ENCODE measurements at places on chromosomes 4 and X. TPM values are rescaled to one million over a fixed set of nuclear protein-coding genes. Genes with fewer than 3 reads are reported as not detected.

DNA sequence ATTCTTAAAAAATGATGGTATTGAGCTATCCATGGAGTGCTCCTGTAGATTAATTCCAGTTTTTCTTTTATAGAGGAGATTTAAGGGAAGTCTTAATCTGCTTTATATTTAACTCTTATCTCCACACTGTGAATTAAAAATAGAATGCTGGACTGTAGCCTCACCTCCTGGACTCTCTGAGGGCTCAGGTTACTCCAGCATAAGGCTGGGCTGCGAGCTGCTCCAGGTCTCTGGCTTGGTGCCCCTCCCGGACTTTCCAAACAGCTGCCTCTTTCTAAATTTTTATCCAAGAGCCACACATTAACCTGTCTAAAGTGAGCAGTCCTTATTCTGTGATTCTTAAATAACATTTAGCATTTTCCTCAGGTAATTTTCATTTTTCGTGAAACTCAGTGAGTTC lies 218.7 kb upstream of the JADE1 start:
- peak; percentile 86 for DNase-seq
- peaks cover 69% of the 10 kb centered on the region for H3K4me1 ChIP-seq
- H3K27ac ChIP-seq, result peak overlapping the region; percentile 86
- H3K4me3 ChIP-seq, result no peak overlapping the region
- no peaks in the 10 kb centered on the region for H3K36me3 ChIP-seq

GRCh38 chrX:19765628-19766027 lies 121.8 kb downstream of the SH3KBP1 start:
- H3K36me3 ChIP-seq, result no peaks in the 10 kb centered on the region
- H3K4me1 ChIP-seq, result no peaks in the 10 kb centered on the region
- H3K27me3 ChIP-seq, result no peaks in the 10 kb centered on the region

- no peak for DNase-seq
- H3K27me3 ChIP-seq, result no peaks in the 10 kb centered on the region
- H3K4me3 ChIP-seq, result no peak overlapping the region
- no peaks in the 10 kb centered on the region for H3K4me1 ChIP-seq
- H3K27ac ChIP-seq, result no peak overlapping the region
- H3K36me3 ChIP-seq, result no peaks in the 10 kb centered on the region
Measured at GRCh38 chr4:169398316-169398715, 127.6 kb upstream of the SH3RF1 start.

GRCh38 chr4:109022961-109023360 lies 260.1 kb upstream of the ETNPPL start:
- H3K27me3 ChIP-seq, result no peaks in the 10 kb centered on the region
- no peak overlapping the region for H3K27ac ChIP-seq
- H3K4me1 ChIP-seq, result no peaks in the 10 kb centered on the region
- no peak for DNase-seq
- no peak overlapping the region for H3K4me3 ChIP-seq
- no peaks in the 10 kb centered on the region for H3K36me3 ChIP-seq

DNA sequence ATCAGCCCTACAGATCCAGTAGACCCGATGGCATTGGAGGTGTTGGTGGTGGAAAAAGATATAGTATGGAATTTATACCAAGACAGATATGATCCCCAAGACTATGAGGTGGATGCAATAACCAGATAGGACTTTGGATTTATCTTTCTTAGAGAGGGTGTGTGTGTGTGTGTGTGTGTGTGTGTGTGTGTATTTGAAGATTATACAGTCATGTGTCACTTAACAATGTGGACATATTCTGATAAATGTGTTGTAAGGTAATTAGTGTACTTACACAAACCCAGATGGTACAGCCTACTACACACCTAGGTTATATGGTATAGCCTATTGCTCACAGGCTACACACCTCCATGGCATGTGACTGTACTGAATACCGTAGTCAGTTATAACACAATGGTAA lies 24.4 kb upstream of the TAB3 start:
- no peaks in the 10 kb centered on the region for H3K4me1 ChIP-seq
- no peak for DNase-seq
- H3K27ac ChIP-seq, result no peak overlapping the region
- no peaks in the 10 kb centered on the region for H3K27me3 ChIP-seq

DNA sequence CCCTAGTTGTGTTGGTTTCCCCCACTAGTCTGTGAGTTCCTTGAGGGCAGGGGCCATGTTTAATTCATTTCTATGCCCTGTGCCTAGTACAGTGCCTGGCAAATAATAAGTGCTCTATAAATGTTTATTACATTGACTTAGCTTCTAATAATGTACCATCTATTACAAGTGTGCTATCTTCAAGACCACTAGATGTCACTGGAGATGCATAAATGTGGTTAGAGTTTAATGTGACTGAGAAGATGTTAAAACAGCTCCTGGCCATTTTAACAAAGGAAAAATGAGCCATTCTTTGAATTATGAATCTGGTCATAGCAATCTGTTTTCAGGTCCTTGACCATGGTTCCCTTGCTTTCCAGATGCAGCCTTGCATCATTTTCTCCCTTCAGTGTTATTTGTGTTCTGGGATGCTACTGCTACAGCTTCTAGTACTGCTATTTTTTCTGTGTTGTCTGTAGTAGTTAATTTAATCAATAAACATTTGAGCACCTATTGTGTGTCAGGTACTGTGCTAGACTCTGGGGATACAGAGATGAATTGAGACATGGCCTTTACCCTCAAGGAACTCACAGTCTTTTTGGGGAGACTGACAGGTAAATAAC lies 43.2 kb downstream of the SLC9A6 start:
- no peaks in the 10 kb centered on the region for H3K27me3 ChIP-seq
- no peaks in the 10 kb centered on the region for H3K36me3 ChIP-seq
- H3K4me3 ChIP-seq, result no peak overlapping the region
- DNase-seq, result no peak

DNA sequence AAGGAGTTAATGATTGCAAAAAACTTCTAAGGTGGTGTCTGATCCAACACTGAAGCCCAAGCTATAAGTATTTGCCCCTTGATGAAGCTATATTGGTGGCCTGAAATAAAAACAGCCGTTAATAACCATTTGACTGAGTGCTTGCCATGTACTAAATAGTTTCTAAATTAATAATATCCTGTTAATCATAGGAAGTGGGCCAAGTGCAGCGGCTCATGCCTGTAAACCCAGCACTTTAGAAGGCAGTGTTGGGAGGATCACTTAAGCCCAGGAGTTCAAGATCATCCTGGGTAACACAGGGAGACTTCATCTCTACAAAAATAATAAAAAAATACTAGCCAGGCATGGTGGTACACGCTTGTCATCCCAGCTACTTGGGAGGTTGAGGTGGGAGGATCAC lies 8.3 kb downstream of the NDP start:
- H3K4me3 ChIP-seq, result no peak overlapping the region
- no peak overlapping the region for H3K27ac ChIP-seq
- no peaks in the 10 kb centered on the region for H3K27me3 ChIP-seq

- no peak overlapping the region for H3K4me3 ChIP-seq
- no peak for DNase-seq
- H3K27me3 ChIP-seq, result no peaks in the 10 kb centered on the region
- H3K4me1 ChIP-seq, result no peaks in the 10 kb centered on the region
- no peak overlapping the region for H3K27ac ChIP-seq
- H3K36me3 ChIP-seq, result no peaks in the 10 kb centered on the region
Measured at GRCh38 chr4:38734911-38735310, 47.9 kb downstream of the TLR10 start.

GRCh38 chr4:103307453-103308247 lies 109.5 kb upstream of the CENPE start:
- H3K36me3 ChIP-seq, result no peaks in the 10 kb centered on the region
- no peaks in the 10 kb centered on the region for H3K27me3 ChIP-seq
- DNase-seq, result no peak
- H3K27ac ChIP-seq, result no peak overlapping the region
- peaks cover 8% of the 10 kb centered on the region for H3K4me1 ChIP-seq

DNA sequence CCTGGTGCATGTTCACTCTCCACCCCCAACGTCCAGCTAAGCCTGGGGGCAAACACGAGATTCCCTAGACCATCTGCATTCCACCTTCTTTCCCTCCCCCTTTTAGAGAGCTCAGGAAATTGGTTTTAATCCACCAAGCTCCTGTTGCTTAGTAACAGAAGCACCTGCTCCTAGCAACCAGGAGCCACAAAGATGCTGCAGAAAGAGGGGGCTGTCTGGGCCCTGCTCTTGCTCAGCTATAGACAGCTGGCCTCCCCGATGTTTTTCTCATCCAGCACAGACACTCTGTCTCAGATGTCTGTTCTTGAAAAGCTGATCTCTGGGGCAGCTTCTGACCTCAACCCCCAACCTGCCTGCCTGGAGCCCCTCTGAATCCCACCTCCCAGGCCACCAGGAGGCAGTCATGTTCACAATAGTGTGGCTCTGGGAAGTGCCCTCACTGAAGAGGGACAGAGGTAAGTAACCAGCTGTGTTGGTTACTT lies 71.5 kb downstream of the SLC16A2 start:
- no peak overlapping the region for H3K4me3 ChIP-seq
- H3K27me3 ChIP-seq, result no peaks in the 10 kb centered on the region
- H3K27ac ChIP-seq, result no peak overlapping the region
- no peaks in the 10 kb centered on the region for H3K4me1 ChIP-seq
- no peaks in the 10 kb centered on the region for H3K36me3 ChIP-seq

DNA sequence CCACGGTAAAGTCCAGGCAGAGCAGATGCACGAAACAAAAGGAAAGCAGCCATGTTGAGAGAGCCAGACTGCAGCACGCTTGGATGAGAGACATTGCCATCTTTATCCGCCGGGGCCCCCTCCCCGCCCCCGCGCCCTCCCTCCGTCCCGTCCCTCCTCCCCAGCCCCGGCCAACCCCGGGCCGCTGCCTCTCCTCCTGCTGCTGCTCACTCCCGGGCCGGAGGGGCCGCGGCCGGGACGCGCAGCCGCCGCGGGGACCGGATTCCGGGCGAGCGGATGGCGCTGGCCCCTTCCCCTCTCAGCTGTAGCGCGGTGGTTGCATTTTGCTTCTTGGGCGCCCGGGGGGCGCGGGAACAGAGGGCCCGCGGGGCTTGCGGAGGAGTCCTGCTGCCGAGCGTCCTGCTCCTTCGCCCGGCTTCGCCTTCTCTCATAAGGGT lies 542 bp downstream of the RNF150 start:
- peak overlapping the region; percentile 47 for H3K27ac ChIP-seq
- peak overlapping the region; percentile 42 for H3K4me3 ChIP-seq
- no peaks in the 10 kb centered on the region for H3K27me3 ChIP-seq
- H3K4me1 ChIP-seq, result peaks cover 6% of the 10 kb centered on the region
- peak; percentile 15 for DNase-seq

DNA sequence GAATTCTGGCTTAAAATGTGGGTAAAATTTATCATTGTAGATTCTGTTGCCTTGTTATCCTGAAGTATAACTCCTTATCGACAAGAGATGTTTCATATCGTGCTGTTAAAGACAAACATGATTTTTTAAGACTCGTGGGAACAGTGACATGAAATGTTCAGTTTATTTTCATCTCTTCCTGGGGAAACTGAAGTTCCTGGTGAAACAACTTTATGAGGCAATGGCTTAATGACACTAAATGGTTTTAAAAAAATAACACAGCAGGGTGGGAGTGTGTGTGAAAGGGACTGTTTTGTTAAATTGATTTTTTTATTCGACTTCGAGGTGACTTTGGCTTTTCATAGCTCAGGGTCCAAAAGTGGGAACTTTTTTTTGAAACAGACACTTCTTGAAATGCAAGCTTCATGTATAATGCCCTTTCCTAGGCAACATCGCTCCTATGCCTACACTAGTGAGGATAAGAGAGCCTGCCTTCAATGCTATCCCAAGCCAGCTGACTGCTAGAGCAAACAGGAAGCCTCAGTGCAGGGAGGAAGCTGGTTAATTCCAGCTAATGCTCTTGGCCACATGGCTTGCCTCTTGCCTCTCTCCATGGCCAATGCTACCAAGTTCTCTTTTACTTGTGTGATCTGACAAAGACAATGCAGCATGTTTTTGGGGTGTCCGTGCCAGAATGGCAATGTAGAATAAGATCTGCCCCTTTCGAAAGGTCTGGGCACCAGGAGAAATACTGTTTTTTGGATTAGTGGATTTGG lies 80.9 kb upstream of the PLAC1 start:
- DNase-seq, result no peak
- no peak overlapping the region for H3K4me3 ChIP-seq
- no peaks in the 10 kb centered on the region for H3K27me3 ChIP-seq
- H3K27ac ChIP-seq, result no peak overlapping the region
- H3K4me1 ChIP-seq, result no peaks in the 10 kb centered on the region
- no peaks in the 10 kb centered on the region for H3K36me3 ChIP-seq

DNA sequence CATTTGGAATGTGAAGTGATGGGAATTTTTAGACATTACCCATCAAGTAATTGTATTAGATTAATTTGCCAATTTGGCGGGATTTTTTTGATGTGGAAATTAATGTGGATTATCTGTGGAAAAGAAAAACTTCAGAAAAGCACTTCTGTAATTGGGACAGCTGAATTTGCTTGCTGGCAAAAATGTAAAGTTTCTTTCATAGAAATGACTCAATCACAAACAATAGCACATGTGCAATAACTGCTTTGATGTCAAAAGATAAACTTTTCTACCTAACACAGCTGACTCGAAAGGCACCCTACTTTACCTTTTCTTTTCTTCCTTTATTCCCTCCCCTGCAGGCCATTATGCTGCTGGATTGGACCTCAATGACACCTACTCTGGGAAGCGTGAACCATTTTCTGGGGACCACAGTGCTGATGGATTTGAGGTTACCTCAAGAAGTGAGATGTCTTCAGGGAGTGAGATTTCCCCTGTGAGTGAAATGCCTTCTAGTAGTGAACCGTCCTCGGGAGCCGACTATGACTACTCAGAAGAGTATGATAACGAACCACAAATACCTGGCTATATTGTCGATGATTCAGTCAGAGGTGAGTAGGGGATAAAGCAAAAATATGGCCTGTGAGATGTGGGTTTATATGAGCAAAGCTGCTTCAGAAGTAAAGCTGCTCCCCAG lies 1.4 kb downstream of the AREG start:
- no peaks in the 10 kb centered on the region for H3K27me3 ChIP-seq
- H3K4me1 ChIP-seq, result peaks cover 7% of the 10 kb centered on the region
- no peaks in the 10 kb centered on the region for H3K36me3 ChIP-seq
- no peak overlapping the region for H3K4me3 ChIP-seq
- no peak overlapping the region for H3K27ac ChIP-seq
- no peak for DNase-seq

- no peaks in the 10 kb centered on the region for H3K27me3 ChIP-seq
- no peak for DNase-seq
- no peak overlapping the region for H3K4me3 ChIP-seq
Measured at GRCh38 chr4:162803378-162803777, 363.3 kb downstream of the NAF1 start.

- no peaks in the 10 kb centered on the region for H3K36me3 ChIP-seq
- H3K4me1 ChIP-seq, result peaks cover 17% of the 10 kb centered on the region
- DNase-seq, result no peak
Measured at GRCh38 chr4:76449362-76449767, 14.3 kb downstream of the SHROOM3 start.

DNA sequence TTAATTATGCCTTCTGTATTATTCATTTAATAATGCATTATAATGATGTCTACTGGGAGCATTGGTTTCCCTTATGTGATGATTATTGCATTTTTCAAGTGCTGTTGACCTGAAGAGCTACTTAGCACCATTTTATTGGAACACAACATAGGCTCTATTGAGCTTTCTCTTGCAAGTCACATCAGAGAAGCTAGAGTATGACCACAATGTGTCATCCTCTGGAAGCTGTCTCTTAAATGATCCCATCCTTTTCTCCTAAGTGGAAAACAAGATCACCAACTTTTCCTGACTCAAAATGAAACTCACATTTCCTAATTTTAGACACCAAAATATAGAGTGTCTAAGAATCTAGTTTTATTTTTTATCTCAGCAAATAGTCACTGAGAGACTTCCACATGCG lies 1451.9 kb downstream of the PCDH7 start:
- H3K36me3 ChIP-seq, result no peaks in the 10 kb centered on the region
- DNase-seq, result no peak
- H3K4me1 ChIP-seq, result no peaks in the 10 kb centered on the region
- no peak overlapping the region for H3K27ac ChIP-seq
- no peaks in the 10 kb centered on the region for H3K27me3 ChIP-seq
- H3K4me3 ChIP-seq, result no peak overlapping the region

Gene SMIM31
- total RNA-seq, result 2.6 TPM

Gene RBM3
- total RNA-seq, result 194 TPM

Gene FGF2
- 2.3 TPM for total RNA-seq

Gene SLC4A4
- 334 TPM for total RNA-seq

Gene PLS3
- 47.5 TPM for total RNA-seq

Gene SPON2
- 25.4 TPM for total RNA-seq
